Stimulated activated CD4-positive, alpha-beta T cell treated with anti-CD3 and anti-CD28 coated beads, Interleukin-4, amount 100 ng/mL, for 4 hours (primary cell): ENCODE measurements at places on chromosomes 13 and 19.

- no peak for DNase-seq
These were observed 44.4 kb downstream of the ELF1 start for GRCh38 chr13:40974460-40975407.

GRCh38 chr13:100069278-100069677, 19.6 kb upstream of the PCCA start:
- DNase-seq = no peak

- no peak for DNase-seq
These were observed 110.1 kb downstream of the FGF14 start for GRCh38 chr13:102291587-102292218.

DNA sequence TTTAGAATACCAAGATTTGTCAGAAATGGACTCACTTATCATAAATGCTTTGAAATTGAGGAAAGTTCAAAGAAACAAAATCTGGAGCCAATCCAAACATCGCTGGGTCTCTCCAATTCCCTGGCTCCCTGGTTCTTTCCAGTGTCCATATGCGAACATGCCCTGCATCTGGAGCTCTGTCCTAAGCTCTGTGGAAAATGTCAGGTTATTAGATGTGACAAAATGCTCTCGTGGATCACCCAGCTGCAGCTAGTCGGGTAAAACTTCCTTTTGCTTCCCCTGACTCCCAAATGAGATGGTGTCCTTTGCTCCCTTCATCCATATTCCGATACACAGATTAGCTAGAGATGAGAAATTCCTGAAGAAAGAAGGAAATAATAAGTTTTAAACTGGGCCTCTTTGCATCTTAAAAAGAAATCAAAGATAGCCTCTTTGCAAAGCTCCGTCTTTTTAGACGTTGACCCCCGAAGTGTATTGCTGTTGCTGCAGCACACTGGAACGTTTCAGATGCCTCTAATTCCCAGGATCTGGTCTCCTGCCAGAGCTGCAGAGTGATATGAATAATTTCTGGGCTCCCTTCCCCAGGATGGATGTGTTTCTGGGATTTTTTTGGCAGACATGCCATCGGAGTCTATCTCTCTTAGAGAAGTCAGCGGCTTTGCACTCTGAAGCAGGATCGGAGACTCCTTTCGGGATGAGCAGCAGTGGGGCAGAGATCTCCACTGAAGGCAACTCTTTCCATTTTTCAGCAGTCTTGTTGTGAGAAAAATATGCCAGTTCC, 102.9 kb downstream of the TEX26 start:
- DNase-seq = no peak

DNA sequence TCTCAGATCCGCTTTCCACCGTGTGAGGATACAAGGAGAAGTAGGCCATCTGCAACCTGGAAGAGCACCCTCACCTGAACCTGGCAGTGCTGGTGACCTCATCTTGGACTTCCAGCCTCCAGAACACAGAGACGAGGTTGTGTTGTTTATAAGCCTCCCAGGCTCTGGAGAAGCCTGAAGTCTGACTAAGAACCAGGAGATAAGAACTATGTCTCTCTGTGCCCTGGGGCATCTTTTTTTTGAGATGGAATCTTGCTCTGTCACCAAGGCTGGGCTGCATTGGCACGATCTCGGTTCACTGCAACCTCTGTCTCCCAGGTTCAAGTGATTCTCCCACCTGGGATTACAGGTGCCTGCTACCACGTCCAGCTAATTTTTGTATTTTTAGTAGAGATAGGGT, 14.5 kb downstream of the FCGBP start:
- DNase-seq = no peak

DNA sequence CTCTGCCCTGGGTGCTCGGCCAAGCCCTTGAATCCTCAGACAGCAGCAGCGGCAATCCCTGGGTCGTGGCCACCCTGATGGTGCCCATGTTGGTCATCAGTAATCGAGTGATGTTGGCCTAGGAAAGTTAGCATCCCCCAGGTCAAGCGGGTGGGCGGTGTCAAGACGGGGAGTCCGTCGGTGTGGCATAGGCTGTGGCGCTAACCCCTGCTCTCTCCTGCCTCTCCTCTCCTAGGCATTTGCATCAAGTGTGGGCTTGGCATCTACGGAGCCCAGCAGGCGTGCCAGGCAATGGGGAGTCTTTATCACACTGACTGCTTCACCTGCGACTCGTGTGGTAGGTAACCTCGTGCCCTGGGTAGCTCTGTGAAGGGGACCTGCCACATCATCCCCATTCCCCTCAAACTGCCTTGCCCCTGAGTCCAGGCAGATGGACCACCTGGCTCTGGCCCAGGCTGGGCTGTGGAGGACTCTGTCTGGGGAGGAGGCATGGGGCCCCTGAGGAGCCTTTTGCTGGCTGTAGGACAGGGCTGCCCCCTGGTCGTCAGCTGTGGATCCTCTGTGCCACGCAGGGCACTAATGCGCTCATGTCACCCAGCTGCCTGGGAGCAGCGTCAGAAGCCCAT, 8.7 kb downstream of the WTIP start:
- DNase-seq = no peak

DNA sequence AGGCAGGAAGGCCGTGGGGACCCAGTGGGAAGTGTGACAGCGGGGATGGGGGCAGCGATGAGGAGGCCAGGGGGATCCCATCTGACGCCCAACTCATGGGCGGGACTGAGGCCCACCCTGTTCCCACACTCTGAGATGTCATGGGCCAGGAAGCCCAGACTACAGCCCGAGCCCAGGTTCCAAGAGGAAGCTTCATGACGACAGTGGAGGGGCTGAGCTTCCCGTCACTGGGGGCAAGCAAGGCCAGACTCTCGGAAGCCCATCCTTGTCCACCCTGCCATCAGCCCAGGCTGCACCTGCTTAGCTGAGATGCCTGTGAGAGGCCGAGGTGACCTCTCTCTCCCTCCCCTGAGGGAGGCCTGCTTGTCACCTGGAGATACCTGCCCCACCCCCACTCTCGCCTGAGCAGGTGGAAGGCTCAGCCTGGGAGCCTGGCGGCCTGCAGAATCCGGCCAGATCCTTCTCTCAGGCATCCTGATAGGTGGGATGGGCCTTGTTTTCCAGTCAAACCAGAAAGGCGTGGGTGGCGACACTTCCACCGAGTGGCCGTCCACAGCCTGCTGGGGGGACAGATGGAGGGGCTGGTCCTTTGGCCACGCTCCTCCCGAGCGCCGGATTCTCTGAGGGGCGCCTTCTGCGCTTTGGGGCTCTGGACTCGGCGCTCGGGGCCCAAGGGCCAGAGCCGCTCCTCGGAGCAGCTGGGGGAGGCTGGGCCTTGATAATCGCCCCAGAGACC, 4.8 kb downstream of the ZBTB7A start:
- DNase-seq = no peak

DNA sequence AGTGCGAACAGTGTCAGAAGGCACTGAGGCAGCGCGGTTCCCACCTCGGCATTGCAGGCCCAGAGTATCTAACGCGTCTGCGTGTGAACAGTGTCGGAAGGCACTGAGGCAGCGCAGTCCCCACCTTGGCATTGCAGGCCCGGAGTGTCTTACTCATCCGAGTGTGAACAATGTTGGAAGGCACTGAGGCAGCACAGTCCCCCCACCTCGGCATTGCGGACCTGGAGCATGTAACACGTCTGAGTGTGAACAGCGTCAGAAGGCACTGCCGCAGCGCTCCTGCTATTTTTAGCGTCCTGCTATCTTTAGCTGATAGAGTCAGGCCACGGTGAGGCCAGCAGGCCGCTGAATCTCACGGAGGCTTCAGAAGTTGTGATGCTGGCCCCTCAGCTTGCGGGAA, 39.6 kb downstream of the ATP11A start:
- no peak for DNase-seq

DNA sequence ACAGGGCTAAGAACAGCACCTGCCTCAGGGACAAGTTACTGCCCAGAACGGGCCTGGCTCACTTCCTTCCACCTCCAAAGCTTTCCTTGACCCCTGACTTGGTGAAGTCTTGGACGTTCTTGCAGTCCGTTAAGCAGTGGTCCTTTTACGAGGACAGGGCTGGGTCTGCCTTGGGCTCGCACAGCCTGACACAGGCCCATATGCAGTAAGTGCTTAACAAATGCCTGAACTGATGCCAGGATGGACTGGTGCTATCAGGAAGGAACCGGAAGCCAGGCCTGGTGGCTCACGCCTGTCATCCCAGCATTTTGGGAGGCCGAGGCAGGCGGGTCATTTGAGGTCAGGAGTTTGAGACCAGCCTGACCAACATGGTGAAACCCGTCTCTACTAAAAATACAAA, 1.8 kb upstream of the PLK5 start:
- DNase-seq = no peak

- DNase-seq = no peak
These were observed 577 bp downstream of the ZNF181 start for GRCh38 chr19:34734537-34735103.

DNA sequence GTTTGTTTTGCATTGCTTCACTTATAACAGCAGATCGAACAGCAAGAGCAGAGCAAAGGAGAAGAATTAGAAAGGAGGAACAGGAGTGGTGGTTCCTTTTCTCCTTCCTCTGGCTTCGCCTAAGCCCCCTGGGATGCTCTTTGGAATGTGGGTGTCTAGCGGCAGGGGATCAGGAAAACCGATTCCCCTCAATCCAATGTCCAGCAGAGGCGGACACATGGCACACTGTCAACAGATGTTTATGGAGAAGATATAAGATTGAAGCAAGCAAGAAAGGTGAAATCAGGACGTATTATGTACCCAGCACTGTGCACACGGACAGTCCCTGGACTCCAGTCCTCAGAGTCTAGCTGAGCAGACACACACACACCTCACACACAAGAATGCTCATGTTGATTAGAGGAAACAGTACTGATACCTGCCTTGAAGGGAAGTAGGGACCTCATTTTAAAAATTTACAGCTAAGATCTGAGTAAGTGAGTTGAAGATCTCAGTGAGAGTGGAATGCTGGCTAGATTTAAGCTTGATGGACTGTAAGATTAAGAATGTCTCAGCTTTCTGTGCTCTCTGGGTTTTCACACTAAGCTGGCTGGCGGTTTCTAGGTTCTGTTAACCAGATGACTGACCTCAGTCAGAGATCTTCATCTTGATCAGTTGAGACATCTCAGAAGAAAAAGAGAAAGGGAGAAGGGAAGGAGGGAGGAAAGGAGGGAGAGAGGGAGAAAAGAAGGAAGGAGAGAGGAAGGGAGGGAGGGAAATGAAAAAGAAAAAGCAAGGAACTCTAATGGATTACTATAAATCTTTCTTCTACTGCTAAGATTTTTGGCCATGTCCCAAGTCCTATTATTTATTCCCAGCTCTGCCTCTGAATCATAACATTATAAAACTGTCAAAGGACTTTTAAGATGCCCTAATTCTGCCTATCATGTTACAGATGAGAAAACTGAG, 44.8 kb downstream of the FLT1 start:
- no peak for DNase-seq

- DNase-seq = no peak
These were observed 47.0 kb downstream of the RUBCNL start for GRCh38 chr13:46340011-46340410.

DNA sequence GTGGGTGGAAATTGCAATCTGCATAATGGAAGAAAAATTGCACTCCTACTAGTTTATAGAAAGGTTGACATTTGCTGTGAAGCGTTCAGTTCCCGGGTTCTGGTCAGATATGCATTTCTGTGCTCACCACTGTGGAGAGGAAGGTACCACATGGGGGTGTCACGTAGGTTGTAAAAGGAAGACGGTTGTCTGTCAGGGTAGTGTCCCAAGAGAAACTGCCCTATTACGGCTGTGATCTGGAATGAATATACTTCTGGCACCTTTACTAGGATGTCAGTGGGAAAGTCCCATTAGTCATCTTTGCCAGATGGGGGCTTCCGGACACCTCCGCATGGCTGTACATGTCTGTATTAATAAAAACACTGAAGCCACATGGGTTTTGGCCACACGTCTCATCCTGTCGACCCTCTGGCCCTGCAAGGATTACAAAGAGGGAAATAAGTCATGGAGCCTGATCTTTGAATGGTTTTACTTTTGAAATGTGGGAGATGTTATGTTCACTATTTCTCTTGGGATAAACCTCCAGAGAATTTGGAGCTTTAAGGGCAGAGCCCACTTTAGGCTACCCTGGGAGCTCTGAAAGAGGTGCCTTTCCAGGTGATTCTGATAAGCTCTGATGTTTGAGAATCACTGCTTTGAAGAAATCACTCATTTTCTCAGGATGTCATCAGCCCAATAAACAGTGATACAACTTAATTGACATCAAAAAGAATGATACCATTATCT, 133.9 kb downstream of the AKAP11 start:
- DNase-seq = peak; percentile 68

DNA sequence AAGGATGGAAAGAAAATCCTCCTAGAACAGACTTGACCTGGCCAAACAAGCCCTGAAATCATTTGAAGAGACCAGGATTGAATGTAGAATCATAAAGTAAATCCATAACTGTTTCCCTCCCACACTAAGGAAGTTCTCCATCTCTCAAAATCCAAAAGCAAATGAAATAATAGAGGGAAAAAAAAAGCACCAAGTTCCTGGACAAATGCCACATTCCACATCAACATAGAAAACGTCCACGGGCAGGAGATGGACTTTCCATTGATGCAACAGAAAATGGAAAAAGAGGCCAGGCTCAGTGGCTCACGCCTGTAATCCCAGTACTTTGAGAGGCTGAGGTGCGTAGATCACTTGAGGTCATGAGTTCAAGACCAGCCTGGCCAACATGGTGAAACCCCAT, 56.2 kb downstream of the INSR start:
- DNase-seq = no peak

DNA sequence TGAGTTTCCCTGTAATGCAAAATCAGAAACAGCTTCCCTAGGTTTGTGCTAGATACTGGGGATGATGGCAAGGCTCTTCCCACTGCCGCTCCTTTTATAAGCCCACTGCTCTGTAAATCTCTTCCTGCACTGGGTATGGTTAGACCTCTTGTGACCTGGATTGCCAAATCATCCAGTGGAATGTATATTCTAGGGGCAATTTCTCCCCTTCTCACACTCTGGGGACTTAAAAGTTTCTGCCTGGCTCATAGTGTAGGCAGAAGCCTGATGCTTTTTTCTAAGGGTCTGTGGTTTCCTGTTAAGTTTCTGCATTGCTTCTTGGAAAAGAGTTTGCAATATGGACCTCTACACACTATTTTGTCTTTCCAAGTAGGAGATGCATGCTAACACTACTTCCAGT, 1582.0 kb upstream of the PCDH20 start:
- no peak for DNase-seq

GRCh38 chr19:28492621-28493020, 720.3 kb downstream of the UQCRFS1 start:
- no peak for DNase-seq

DNA sequence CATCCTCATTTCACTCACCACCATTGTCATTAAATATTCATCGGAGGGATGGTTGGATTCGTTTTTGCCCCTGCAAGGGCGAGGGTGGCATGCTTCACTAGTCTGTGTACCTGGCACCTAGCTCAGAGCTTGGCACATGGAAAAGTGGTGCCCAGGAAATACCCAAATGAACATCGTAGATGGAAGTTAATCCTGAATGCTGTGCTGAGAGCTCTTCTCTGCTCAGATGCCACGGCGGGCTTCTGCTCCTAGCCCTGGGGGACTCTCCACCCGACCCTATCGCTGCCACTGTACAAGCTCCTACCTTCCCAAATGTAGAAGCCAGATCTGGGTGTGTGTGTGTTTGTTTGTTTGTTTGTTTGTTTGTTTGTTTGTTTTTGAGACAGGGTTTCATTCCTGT, 113.0 kb upstream of the ZNF507 start:
- DNase-seq = no peak
